Substantia nigra (tissue), 51 donors: ENCODE measurements at places on chromosomes 7 and 10.

GRCh38 chr10:28496481-28496961 is 36.4 kb upstream of the WAC start:
- no peak for DNase-seq

DNA sequence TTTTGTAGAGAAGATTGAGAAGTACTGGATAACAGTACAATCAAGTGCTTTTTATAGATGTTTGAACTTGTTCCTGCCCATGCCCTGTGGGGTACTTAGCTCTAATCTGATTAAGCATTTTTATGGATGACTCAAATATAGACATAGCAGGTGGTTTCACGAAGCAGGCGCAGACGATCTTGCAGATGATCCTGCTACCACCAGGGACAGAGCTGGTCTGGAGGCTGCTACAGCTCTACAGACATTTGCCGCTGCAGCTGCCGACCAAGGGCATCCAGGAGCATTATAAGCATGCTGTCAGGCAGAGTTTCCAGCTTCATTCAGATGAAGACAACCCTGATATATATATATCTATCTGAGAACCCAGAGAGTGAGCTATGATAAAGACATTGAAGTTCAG is 650.4 kb downstream of the NXPH1 start:
- no peak for DNase-seq

GRCh38 chr10:986137-986825 is 2.0 kb upstream of the GTPBP4 start:
- no peak for DNase-seq

DNA sequence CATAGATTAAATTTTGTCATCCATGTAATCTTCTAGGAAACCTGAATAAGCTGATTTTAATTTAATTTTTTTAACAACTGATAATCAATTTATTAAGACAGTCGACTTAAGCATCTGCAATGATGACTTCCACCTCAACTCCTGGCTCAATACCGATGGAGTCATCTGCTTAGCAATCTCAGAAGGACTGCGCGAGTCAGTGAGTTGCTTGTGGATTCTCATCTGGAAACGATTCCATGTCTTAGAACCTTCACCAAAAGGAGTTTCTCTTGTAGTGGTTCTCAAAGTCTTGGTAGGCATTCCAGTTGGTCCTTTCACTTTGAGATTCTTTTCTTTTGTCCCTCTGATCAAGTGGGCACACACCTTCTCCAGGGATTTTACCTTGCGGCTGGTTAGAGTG is 85.5 kb downstream of the XRCC2 start:
- no peak for DNase-seq

DNA sequence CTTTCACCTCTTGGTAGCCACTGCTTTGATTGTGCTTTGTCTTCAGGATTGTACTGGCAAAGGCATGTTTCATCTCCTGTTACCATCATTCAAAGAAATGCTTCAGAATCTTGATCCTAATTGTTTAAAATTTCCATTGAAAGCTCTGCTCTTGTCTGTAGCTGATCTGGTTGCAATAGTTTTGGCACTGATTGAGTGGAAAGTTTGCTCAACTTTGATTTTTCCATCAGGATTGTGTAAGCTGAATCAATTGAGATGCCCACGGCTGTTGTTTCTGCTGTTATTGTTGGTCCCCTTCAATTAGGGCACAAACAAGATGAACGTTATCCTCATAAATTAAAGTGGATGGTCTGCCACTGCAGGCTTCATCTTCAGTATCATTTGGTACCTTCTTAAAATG is 14.6 kb upstream of the NUB1 start:
- no peak for DNase-seq

GRCh38 chr7:132450696-132451095 is 125.6 kb downstream of the PLXNA4 start:
- no peak for DNase-seq

- DNase-seq: no peak
Measured at GRCh38 chr10:31467791-31468535, 148.9 kb downstream of the ZEB1 start.

DNA sequence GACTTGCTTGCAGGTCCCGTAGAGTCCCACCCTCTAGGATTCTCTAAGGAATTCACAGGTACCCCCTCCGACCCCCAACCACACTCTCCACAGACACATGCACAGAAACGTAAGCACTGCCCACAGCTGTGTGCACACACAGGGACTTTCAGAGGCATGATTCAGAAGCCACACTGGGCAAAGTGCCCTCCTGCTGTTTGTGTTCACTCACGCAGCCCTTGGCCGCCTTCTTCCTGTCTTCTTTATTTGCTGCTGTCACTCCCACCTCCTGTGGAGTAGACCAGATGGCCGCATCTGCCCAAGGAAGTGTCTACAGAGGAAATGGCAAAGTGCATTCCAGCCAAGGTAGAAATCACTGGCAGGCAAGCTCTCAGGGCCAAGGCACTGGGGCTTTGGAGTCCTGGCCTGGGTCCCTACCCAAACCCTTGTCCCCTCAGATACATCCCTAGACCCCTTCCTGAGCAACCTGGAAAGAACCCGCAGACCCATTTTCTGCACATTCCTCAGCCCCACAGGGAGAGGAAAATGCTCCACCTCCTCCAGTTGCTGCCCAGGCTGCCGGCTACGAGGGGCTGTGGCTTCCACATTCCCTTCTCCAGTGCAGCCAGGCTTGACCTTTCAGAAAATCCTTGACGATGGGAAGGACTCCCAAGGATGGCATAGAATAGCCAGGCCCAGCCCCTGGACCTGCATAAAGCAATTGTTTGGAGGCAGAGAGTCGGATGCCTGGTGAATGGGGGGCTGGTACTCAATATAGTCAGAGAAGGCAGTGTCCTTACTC is 21.6 kb upstream of the GIMAP8 start:
- DNase-seq: no peak

DNA sequence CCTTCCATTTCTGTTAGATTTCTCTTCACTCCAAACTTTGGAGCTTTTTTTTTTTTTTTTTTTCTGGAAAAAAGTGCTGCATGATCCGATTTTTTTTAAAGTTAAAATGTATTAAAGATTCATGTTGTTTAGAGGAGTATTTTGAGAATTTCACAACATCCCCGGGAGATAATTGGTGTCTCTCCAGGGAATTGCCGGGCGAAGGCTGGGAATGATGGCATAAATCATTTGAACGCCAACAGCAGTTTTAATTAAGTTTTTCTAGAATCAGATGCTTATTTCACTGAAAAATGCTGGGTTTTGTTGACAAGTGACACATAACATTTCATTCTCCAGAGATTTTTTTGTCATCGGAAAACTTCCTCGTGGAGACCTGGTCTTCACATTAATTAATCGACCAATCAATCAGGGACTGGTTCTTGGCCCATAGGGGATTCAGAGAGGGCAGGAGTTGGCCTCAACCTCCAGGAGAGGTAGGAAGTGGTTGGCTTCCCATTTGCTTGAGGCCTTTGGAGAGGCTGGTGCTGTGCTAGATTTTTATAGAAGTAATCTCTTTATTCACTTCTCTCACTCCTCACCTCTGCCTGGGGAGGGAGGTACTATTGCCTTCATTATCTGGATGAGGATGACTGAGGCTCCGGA is 439.4 kb downstream of the TYW1 start:
- DNase-seq: no peak

DNA sequence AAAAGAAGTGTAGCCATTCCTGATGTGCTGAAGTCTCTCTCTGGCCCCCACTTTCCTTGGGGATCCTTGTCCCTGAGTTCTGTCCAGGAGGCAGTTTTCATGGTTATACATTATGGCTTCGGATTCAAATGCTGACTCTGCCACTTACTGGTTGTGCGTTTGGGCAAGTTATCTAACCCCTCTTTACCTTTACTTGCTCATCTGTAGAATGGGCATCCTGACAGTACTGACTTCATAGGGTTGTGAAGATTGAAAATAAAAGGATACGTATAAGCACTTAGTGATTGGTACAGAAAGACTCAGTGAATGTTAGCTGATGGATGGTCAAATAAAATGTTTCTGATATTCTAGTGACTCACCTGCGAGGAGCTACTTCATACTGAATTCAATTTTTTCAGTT is 65.1 kb downstream of the TACR2 start:
- no peak for DNase-seq

DNA sequence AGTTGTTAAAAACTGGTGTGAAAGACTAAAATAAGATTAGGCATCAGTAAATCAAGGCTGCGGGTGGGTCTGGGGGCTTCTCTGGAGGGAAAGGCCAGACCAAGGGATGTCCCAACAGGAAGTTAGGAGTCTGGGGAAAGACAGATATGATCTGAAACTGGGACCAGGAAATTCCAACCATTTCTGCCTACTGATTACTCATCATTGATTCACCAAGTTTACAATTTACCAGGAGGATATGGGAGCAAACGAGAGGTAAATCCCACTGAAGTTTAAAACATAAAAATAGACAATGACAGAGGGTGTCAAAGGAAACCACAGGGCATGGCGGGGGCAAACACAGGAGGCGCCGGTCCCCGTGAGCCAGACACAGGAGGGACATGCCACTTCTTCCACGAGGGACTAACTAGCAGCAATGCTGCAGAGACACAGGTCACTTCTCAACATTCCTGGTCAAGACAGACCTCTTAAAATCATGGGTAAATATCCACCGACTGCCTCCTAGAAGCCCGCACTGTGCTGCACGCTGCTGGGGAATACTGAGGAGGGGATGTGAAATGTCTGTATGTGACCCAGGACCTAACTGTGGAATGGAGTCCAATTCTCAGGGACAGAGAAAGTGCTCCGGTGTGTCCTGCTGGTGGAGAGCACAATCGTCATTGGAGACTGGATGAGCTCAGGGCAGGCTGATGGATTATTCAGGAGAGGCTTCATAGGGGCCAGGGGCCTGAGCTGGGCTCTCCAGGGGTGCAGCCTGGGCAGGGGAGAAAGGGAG is 153.4 kb upstream of the KLF14 start:
- no peak for DNase-seq

DNA sequence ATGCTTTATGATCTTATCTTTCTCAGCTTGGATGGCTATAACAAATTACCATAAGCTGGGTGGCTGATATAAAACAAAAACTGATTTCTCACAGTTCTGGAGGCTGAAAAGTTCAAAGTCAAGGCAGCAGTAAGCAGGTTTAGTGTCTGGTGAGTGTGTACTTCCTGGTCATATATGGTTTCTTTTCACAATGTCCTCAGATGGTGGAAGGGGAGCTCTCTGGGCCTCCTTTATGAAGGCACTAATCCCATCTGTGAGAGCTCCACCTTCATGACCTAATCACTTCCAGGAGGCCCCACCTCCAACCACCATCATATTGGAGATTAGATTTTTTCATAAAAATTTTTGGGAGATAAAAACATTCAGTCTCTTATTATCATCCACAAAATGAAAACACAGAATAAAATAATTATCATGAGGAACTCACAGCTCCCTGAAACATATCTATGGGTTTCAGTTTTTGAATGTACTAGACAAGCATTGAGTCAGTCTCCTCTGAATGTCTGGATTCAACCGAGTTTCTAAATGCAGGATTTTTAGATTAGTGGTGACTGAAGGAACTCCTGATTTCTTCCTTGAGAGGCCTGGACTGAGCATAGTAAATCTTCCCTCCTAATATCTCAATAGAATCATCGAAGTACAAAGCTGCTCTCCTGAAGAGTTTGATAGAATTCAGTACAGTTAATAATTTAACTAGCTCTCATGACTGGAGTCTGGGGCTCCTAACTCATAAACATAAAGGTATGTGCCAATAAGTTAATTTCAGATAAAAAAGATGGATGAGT is 8.0 kb downstream of the CDC14C start:
- DNase-seq: no peak

DNA sequence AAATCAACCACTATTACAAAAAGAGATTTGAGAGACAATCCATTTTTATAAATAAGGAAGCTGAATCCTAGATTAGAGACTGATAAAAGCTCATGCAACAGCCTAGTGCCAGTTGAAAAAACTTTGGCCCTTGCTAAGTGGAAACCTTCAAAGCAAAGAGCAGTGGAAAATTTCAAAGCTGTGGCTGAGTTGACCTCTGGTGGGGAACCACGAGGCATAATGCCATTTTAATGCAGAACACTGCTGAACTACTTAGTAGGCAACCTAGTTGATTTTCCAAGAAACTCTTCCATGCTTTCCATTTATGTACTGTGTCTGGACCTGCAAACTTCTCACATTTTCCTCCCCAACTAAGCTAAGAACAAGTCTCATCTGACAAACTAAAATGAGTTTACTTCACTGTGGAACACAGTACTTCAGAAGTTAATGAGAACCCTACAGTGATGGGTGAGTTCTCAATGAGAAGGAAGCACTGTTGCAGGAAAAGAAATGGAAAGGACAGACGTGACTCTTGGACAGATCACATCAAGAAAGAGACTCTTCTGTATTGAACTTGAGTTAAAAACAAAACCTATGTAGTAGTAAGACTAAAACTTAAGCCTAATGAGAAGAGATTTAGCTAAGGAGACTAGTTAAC is 19.5 kb downstream of the FZD9 start:
- no peak for DNase-seq

GRCh38 chr10:73965890-73966768 is 31.8 kb upstream of the VCL start:
- DNase-seq: no peak

- no peak for DNase-seq
Measured at GRCh38 chr7:130985361-130985760, 251.4 kb upstream of the KLF14 start.

- no peak for DNase-seq
Measured at GRCh38 chr10:43128958-43129706, 9.1 kb upstream of the CSGALNACT2 start.

DNA sequence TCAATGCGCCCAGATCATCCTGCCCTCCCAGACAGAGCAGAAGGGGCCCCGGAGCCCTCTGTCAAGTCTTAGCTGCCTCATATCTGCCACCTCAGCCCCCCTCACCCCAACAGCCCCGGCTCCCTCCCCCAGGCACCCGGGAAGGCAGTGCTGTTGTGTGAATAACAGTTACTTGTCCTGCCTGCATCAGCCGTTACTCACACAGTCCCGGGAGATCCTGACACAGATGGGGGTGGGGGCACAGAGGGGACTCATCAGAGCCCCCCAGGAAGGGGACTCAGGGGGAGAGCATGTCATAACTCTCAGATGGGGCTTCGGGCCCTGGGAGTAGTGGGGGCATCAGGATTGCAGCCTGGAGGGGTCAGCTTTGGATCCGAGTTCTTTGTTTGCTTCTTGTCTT is 12.4 kb upstream of the SERPINE1 start:
- no peak for DNase-seq

DNA sequence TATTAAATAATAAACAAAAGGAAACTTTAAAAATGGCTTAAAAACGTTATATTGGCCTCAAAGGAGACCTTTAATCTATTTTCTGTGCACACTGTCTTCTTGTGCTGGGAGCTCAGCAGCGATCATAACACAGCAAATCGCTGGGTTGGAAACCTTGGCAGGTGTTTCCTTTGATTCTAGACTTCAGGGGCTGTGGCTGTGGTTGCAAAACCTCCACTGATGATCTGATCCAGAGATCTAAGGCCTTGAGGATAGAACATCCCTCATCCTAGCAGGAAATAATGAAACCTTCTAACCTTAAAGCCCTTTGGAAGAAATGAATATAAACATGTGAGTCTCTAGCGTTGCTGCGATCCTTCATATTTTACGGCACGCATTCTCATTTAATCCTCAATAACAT is 29.8 kb downstream of the CDHR3 start:
- DNase-seq: no peak

DNA sequence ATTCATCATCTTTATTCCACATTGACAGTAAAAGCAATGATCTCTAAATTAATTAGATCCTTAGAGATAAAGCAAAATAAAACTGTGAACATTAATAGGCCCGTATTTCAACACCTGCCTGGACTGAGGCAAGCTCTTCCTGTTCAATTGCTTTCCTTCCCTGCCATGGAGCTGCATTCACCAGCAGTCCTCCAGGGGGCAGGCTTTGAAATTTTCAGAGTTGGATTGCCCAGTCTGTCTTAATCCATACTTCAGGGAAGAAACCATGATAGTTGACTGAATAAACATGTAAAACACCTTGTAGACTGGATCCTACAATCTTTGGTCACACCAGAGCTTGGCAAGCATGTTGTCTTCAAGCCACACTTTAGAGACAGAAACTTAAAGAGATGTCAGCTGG is 936.6 kb downstream of the NRG3 start:
- no peak for DNase-seq
